ENCODE measurements at places on chromosomes 13 and 19. TPM values are rescaled to one million over a fixed set of nuclear protein-coding genes. Genes with fewer than 3 reads are reported as not detected.
A peak's percentile ranks its signal among the peaks of the same experiment; 100 is the strongest.

- no peaks in the 10 kb centered on the region for H3K36me3 ChIP-seq
- H3K4me1 ChIP-seq = peaks cover 2% of the 10 kb centered on the region
- no peak for DNase-seq
Measured at GRCh38 chr13:41919741-41920487, 41.0 kb downstream of the VWA8 start.

DNA sequence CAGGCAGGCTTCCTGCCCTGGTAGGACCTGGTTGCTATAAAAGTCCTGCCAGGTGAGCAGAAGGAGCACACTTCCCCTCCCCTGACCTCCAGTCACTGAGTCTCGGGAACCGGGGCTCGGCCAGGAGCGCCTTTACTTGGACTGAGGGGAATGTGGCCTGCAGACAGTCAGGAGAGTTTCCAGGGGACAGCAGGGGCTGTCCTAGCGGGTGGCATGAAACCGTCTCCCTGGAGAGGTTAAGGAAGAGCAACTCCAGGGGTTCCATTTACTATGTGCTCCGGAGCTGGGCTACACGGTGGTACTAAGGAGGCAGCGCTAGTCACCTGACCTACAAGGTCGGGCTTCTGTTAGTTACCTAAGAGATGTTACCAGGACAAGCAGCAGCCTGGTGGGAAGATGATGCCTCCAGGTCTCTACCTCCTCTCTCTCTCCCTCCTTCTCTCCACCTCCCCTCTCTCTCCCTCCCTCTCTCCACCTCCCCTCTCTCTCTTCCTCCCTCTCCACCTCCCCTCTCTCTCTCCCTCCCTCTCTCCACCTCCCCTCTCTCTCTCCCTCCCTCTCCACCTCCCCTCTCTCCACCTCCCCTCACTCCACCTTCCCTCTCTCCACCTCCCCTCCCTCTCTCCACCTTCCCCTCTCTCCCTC lies 4.1 kb upstream of the CNOT3 start:
- no peaks in the 10 kb centered on the region for H3K27me3 ChIP-seq
- no peaks in the 10 kb centered on the region for H3K36me3 ChIP-seq
- no peak for DNase-seq
- H3K4me1 ChIP-seq = no peaks in the 10 kb centered on the region

The ACER1 gene
- total RNA-seq = not detected

The PEG3 gene
- 146 TPM for total RNA-seq

DNA sequence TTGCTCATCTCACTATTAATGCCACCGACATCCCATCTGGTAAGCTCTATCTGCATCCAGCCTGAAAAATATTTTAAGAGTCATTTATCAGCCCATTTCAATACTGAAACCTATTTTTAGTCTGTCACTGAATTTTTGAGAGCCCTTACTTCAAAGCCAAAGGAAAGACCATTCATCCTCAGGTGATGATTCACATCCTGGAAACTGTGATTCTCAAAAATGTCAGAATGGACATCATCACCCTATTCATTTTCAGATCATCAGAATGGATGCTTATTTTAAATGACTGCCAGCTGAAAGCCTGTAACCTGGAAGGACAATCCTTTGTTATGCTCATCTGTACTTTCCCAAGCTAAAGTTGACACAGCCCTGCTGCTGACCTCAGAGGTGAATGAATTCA lies 27.0 kb downstream of the TNFSF11 start:
- no peak overlapping the region for H3K4me3 ChIP-seq
- no peaks in the 10 kb centered on the region for H3K36me3 ChIP-seq
- H3K27ac ChIP-seq = no peak overlapping the region
- no peak for DNase-seq

GRCh38 chr19:13544423-13544822 lies 38.1 kb upstream of the CACNA1A start:
- DNase-seq = no peak
- H3K4me3 ChIP-seq = no peak overlapping the region
- no peaks in the 10 kb centered on the region for H3K4me1 ChIP-seq
- no peak overlapping the region for H3K27ac ChIP-seq
- no peaks in the 10 kb centered on the region for H3K27me3 ChIP-seq
- H3K36me3 ChIP-seq = no peaks in the 10 kb centered on the region

- no peaks in the 10 kb centered on the region for H3K27me3 ChIP-seq
- no peaks in the 10 kb centered on the region for H3K36me3 ChIP-seq
- DNase-seq = no peak
Measured at GRCh38 chr19:18090545-18091216, 3.9 kb upstream of the IL12RB1 start.

DNA sequence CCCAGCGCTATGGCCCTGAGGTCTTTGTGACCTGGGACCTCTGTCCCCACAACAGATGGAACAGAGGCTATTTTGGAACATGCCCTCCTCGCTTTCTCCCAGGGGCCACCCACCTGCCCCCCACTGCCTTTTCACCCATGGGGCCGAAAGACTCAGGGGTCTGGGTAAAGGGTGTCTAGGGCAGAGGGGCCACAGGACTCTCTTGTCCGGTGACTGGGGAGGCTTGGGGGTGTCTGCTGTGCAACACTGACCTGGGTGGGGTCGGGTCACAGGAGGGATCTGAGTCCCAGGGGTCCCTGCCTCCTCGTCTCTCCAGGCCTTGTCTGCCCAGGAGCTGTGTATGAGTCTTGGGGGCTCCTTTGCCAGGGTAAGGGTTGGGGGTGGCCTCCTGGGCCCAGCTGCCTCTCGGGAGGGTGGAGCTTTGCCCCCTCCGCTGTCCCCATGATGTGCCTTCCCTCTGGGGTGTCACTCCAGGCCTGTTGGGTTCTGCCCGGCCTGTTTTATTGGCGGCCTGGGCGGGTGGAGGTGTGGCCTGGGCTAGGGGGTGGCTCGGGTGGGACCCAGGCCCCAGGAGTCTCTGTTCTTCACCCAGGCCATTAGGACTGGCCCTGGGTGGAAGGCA lies 2.1 kb downstream of the ARID3A start:
- H3K27ac ChIP-seq = no peak overlapping the region
- peak; percentile 29 for DNase-seq
- no peak overlapping the region for H3K4me3 ChIP-seq
- H3K4me1 ChIP-seq = peaks cover 8% of the 10 kb centered on the region

- H3K36me3 ChIP-seq = no peaks in the 10 kb centered on the region
- H3K4me3 ChIP-seq = no peak overlapping the region
- no peaks in the 10 kb centered on the region for H3K27me3 ChIP-seq
Measured at GRCh38 chr13:20069956-20070355, 90.9 kb downstream of the GJA3 start.

DNA sequence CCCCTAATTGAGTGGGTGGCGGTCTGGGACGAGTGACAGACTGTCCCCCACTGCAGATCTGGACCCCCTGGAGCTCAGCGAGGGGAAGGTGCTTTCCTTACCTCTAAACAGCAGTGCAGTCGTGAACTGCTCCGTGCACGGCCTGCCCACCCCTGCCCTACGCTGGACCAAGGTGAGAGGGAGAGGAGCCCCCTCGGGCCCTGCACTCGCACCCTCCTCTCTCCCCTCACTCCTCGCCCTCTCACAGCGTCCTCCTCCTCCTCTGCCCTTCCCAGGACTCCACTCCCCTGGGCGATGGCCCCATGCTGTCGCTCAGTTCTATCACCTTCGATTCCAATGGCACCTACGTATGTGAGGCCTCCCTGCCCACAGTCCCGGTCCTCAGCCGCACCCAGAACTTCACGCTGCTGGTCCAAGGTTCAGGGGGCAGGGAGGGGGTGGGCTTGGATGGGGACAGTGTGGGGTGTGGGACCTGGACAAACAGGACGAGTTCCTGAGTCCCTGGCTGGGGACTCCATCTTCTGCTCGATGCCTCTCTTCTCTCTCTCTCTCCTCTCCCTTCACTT lies 9.6 kb downstream of the BCAM start:
- no peaks in the 10 kb centered on the region for H3K36me3 ChIP-seq
- H3K4me3 ChIP-seq = no peak overlapping the region
- H3K27ac ChIP-seq = no peak overlapping the region

GRCh38 chr19:34426096-34426661 lies 2.0 kb upstream of the UBA2 start:
- no peak overlapping the region for H3K27ac ChIP-seq
- H3K4me1 ChIP-seq = peaks cover 7% of the 10 kb centered on the region
- H3K4me3 ChIP-seq = no peak overlapping the region
- DNase-seq = no peak
- no peaks in the 10 kb centered on the region for H3K36me3 ChIP-seq

DNA sequence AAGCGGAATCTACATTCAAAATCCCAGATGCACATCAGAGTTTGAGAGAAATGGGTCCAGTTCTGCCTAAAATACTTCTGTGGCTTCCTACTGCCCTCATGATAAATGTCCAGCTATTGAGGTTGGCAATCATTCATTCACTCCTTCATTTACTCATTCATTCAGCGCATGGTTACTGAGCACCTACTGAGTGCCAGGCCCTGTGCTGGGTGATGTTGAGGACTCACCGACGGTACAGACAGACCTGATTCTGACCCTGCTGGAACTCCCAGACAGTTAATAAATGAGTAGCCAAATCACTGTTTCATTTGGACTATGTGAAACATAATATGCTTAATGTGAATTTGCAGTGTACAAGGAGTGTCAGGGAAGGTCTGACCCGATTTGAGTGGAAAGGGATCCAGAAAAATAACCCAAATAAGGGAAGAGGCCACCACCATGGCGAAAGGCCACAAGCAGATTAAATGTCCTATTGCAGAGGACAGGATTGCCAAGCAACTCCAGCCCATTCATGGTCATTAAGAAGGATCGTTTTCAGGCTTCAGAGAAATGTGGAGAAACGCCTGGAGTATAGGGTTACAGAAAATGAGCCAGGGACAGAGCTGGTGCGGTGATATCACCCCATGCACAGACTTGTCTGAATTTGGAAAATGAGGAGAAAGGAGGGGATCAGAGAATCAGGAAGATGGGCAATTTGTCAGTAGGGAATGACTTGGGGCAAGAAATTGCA lies 20.5 kb downstream of the DYRK1B start:
- no peak overlapping the region for H3K27ac ChIP-seq
- H3K36me3 ChIP-seq = no peaks in the 10 kb centered on the region
- no peaks in the 10 kb centered on the region for H3K27me3 ChIP-seq
- H3K4me3 ChIP-seq = no peak overlapping the region

GRCh38 chr13:110790371-110790770 lies 76.9 kb downstream of the ING1 start:
- no peak for DNase-seq
- no peak overlapping the region for H3K4me3 ChIP-seq
- H3K36me3 ChIP-seq = no peaks in the 10 kb centered on the region
- no peaks in the 10 kb centered on the region for H3K4me1 ChIP-seq

DNA sequence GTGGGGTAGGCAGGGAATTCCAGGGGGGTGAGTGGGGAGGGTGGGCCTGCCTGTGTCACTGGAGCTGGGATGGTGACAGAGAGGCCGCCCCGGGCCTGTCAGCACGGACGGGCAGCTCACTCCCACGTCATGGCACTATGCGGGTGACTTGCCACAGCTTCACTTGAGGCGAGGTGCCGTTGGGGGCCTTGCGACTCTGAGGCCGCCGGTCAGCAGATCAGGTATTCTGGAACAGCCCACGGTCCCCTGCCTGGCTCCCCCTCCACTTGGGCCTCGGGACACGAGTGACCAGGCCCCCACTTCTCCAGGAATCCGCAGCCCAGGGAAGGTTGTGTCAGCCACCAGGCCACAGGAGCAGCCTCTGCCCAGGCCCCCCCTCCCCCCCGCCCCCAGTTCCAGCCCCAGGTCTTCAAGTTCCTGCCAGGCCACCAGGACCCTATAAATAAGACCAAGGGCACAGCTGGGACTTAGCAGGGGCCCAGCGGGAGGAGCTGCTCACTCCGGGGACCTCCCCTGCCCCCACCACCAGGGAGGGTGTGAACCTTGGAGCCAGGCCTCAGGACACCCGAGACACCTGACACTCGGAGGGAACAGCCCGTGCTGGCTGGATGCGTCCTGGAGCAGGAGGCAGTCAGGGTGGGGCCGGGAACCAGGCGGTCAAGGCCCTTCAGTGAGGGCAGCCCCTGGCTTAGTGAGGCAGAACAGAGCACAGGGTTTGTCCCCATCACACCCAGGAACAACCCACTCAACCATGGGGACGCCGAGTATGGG lies 2.7 kb upstream of the MIDN start:
- no peaks in the 10 kb centered on the region for H3K36me3 ChIP-seq
- peak overlapping the region; percentile 92 for H3K27ac ChIP-seq
- peak; percentile 90 for DNase-seq
- H3K4me1 ChIP-seq = peaks cover 21% of the 10 kb centered on the region
- no peaks in the 10 kb centered on the region for H3K27me3 ChIP-seq

The TGFBR3L gene
- not detected for total RNA-seq

GRCh38 chr13:41427666-41428065 lies 29.7 kb upstream of the RGCC start:
- no peak overlapping the region for H3K4me3 ChIP-seq
- H3K27me3 ChIP-seq = no peaks in the 10 kb centered on the region
- no peaks in the 10 kb centered on the region for H3K36me3 ChIP-seq
- no peaks in the 10 kb centered on the region for H3K4me1 ChIP-seq

The CALR3 gene
- total RNA-seq = not detected

- no peak overlapping the region for H3K4me3 ChIP-seq
- no peaks in the 10 kb centered on the region for H3K4me1 ChIP-seq
- no peak for DNase-seq
- no peaks in the 10 kb centered on the region for H3K27me3 ChIP-seq
- H3K27ac ChIP-seq = no peak overlapping the region
Measured at GRCh38 chr13:35190241-35190640, 248.2 kb downstream of the NBEA start.

DNA sequence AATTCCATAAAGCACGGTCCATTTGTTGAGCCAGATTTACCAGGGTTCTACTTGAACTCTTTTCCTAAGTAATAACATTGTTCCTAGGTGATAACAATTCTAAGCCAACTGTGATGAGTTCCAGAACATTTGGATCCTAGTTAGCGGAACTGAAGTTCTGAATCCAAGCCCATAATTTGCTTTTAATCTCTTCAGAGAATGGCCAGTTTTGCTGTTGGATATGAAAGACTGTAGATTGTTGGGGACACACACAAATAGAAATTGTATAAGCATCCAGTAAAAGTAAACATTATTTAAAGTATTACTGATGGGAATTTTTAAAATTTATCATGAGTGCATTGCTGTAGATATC lies 27.3 kb upstream of the STARD13 start:
- no peak for DNase-seq
- no peaks in the 10 kb centered on the region for H3K36me3 ChIP-seq
- H3K27ac ChIP-seq = no peak overlapping the region
- no peaks in the 10 kb centered on the region for H3K27me3 ChIP-seq
- no peaks in the 10 kb centered on the region for H3K4me1 ChIP-seq
- H3K4me3 ChIP-seq = no peak overlapping the region

The LILRB1 gene
- total RNA-seq = 12.1 TPM

DNA sequence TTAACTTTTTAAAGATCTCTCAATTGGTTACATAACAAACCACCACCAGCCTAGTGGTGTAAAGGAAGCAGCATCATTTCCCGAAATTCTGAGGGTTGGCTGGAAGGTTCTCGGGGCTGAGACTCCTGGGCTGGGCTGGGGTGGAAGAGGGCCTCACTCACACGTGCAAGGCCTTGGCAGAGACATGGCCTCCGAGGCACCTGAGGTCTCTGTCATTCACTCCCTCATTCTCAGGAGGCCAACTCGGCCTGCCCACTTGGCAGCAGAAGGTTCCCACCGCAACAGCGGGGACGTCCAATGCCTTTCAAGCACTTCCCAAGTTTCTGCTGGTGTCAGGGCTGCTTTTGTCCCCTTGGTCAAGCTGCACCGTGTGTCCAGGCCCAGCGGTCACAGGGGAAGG lies 18.6 kb upstream of the RASA3 start:
- no peak overlapping the region for H3K27ac ChIP-seq
- DNase-seq = no peak
- no peaks in the 10 kb centered on the region for H3K36me3 ChIP-seq

The GAPDHS gene
- not detected for total RNA-seq

GRCh38 chr13:48678316-48678715 lies 24.6 kb downstream of the CYSLTR2 start:
- H3K36me3 ChIP-seq = no peaks in the 10 kb centered on the region
- no peak overlapping the region for H3K4me3 ChIP-seq
- no peak for DNase-seq
- H3K27ac ChIP-seq = no peak overlapping the region
- no peaks in the 10 kb centered on the region for H3K4me1 ChIP-seq
